ENCODE measurements at places on chromosomes 7 and 10.

GRCh38 chr10:118310822-118311221 lies 31.3 kb downstream of the FAM204A start:
- no peak for DNase-seq

GRCh38 chr7:65265933-65266519 lies 107.6 kb upstream of the ZNF92 start:
- DNase-seq = no peak

DNA sequence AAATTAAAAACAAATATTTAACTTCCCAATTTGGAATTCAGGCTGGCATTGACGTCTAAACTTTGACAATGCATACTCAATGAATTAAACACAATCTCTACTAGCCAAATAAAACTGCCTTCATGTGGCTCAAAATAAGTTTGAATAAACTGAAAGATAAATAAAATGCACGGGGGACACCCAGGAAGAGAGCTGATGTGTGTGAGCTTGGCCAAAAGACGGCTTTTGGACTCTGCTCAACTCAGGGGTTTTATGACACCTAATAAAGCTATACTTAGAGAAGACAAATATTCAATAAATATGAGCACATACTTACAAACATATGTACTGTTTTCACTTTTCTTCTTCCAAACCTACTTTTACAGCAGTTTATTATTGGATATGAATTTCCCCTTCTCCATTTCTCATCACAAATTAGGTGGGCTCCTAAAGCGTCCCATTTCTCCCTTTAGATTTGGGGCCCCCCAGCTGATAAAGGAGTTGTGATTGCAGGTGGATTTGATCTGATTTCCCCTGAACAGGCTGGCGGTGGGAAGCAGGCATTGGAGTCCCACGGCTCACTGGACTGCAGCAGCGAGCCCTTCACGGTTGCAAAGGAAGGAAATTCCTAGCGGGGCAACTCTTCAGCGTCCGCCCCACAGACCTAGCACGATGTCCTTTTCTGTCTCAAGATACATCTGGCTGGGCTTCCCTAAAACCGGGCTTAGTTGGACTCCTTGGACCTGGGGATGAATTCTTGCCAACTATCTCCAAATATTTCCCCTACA lies 79.6 kb downstream of the INSIG1 start:
- DNase-seq = no peak

GRCh38 chr10:132735341-132735775 lies 50.6 kb downstream of the NKX6-2 start:
- no peak for DNase-seq

GRCh38 chr10:14670551-14671240 lies 104.0 kb downstream of the FAM107B start:
- DNase-seq = no peak
